ENCODE measurements at places on chromosomes 7 and 10.

DNA sequence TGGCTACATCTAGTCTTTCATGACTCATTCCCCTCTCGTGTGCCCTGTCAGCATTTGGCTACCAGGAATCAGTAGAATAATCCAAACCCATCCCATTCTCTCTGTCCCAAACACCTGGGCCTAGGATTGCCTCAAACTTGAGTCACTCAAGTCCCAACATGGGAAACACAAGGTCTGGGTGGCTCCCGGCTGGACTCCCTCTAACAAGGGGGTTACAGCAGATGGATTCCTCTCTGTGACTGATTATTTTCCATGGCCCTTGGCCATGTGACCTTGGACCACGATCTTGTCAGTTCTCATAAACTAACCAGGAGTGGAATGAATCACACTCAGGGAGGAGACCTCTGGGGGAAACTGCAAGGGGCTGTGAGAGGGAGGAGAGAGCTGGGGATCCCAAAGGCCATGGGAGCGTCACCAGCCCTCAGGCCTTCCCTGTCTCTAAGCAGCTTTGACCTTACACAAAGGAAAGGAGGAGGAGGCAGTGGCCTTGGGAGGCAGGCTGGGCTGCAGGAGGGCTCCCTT lies 533.1 kb downstream of the KCNMA1 start:
- no peak for DNase-seq

GRCh38 chr7:158805937-158806336 lies 23.4 kb downstream of the ESYT2 start:
- no peak for DNase-seq

DNA sequence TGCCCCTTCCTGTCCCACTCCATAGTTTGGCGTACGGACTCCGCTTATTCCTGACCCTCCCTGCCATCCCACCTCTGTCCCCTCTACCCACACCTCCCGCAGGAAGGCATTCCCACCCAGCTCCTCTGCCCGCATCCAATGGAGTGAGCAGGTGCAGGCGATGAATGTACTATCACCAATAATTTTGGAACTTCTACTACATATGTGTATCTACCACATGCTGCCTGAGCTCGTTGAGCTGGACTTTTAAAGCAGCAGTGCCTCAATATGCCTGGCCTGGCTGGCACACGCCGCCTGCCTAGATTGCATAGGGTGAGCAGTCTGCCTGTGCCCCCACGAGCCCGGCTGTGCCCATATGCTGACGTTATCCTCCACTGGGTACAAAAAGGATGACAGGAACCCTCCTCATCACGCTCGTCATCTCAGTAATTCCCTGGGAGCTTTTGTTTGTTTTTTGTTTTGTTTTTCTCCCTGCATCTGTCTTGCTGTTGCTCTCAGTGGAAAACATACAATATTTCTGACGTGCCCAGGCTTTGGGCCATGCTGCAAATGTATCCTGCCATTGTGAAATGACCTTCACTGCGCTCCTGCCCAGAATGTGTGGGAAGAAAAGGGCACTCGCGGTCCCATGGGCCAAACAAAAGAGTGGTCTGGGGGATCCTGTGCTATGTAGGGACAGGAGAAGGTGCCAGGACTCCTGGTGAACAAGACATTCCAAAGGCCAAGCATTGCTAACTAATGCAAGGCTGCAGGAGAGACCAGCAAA lies 302.8 kb downstream of the PTPRN2 start:
- DNase-seq: no peak

DNA sequence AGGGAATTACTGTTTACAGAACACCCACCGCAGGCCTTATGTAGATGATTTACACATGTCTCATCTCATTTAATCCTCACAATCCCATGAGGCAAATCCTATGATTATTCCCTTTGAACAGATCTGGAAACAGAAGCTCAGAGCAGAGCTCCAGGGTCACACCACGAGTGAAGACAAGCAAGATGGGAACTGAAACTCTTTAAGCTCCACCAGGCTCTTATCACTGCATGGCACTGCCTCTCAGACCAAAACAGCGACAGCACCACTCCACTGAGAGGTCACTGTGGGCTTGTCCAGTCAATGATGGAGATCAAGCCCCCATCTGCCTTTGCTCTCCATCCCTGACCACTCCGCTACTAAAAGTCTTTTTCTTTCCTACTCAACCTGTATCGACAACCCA lies 5.9 kb downstream of the GRID1 start:
- DNase-seq: no peak

DNA sequence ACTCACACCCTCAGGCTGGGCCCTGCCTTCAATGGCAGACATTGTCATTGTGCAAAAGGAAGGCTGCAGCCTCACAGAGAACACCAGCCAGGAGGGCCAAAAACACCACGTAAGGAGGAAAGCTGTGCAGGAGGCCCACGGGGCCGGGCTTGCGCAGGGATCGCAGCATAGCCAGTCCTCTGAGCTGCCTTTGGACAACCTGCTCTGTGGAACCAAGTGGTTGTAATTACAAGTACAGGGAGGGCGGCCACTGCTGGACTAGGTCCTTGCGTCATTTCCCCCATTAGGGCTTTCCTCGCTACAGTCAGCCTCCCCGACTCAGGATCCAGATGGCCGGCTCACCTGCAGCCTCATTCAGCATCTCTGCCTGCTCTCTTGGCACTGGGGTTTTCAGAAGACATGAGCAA lies 66.9 kb downstream of the FAM53B start:
- no peak for DNase-seq

GRCh38 chr10:116490028-116490662 lies 55.6 kb upstream of the PNLIP start:
- no peak for DNase-seq

DNA sequence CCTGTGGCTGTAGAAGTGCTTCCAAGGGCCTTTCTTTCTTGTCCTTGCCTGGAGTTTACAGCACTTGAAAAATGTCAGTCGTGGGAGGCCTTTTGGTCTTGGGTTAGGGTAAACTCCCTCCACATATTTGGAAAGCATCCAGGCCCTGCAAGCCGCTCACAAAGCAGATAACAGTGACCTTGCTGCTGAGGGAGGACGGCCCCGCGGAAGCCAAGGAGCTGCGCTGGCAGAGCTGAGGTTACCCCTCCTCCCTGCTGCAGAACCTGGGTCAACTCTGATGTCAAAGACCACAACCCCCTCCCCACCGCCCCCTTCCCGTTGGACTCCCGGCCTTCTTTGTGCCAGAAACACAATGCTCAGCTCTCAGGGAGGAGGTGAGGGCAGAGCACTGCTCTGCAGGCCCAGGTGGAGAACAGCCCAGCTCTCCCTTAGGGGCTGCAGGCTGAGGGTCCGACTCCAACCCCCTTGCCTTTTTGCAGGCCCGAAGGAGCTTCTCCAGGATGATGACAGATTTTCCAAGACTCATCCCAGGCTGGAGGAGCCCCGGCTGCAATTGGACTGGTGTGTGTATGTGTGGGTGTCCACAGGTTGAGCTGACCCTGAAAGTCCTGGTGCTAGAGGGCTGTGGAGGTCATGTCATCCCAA lies 957.6 kb upstream of the ZNF722 start:
- no peak for DNase-seq

GRCh38 chr7:42964849-42965805 lies 33.0 kb downstream of the MRPL32 start:
- no peak for DNase-seq

DNA sequence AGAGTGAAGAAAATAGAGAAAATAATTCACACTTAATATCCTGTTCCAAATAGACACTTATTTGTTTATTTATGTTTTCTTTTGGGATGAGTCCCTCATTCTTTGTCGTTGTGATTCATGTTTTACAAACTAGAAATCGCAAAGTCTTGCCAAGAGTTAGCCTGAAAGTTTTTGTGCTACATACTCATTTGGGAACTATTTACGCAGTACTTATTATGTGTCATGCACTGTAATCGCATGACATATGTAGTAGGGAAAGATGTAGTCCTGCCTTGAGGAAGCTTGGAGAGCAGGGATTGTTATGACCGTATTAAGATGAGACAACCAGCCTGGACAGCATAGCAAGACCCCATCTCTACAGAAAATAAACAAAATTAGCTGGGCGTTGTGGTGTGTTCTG lies 189.3 kb downstream of the ABCA13 start:
- DNase-seq: no peak

- no peak for DNase-seq
These were observed 2.0 kb downstream of the CLEC5A start for GRCh38 chr7:141944811-141945210.

DNA sequence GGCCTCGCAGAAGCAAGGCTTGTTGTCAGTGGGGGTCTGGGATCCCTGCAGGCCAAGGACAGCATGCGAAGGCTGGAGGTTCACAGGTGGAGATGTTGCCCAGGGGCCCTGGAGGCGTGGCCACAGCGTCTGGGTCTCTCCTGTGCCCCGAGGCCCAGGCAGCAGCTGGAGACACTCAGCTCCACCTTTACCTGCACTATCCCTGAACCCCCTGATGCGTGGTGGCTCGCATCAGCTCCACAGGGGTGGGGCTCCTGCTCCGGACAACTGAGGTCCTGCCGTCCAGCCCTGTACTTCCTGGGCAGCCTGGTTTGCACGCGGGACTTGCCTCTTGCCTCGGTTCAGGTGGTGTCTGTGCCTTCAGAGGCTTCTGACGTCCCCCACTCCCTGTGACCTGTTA lies 54.6 kb upstream of the ZNF32 start:
- DNase-seq: no peak

- DNase-seq: no peak
These were observed 3.9 kb downstream of the HPS6 start for GRCh38 chr10:102069071-102069470.

DNA sequence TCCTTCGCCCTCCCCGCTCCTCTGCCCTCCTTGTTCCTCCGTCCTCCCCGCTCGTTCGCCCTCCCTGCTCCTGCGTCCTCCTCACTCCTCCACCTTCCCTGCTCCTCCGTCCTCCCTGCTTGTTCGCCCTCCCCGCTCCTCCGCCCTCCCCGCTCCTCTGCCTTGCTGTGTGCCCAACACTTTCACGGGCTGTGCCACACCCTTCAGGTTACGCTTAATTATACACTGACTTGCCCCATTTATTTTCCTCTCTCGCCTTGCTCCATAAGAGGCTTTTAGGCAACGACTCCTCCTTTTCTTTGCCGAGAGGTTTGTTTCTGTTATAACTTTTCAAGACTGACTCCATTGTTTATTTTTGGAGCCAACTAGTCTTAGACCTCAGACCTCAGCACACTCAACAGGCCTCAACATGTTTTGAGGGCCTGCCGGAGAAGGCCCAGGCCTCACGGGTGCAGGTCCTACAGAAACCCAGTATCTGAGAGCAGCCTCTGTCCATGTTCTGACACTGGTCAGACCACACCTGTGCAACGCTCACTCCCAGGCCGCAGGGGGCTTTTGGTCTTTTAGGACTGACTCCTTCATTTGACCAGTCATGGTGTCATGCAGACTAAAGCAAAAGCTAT lies 18.2 kb upstream of the PRKAG2 start:
- no peak for DNase-seq

- DNase-seq: no peak
These were observed 18.9 kb downstream of the ATP6V1F start for GRCh38 chr7:128881458-128882125.

GRCh38 chr7:105585850-105586500 lies 4.7 kb upstream of the EFCAB10 start:
- no peak for DNase-seq

- no peak for DNase-seq
These were observed 2.6 kb upstream of the ASCC1 start for GRCh38 chr10:72218726-72219125.

- DNase-seq: no peak
These were observed 220.0 kb upstream of the DPP6 start for GRCh38 chr7:153832160-153832559.

DNA sequence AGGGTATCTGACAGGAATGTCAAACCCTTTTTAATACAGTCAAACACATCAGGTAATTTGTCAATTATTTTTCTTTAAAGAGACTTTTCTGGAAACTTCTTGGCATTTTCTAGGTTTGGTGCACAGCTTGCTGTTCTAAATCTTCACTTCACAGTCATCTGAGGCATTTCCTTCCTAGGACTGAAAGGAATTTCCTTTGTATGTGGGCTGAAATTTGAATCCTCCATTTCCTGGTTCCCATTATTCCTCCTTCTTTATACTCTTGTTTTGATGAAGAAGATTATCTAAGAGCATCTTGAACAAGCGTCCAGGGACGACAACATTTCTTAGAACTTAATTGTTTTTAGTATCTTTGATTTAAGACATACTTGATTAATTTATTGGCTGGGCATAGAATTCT lies 24.9 kb downstream of the CALD1 start:
- no peak for DNase-seq

GRCh38 chr7:26490640-26491624 lies 199.3 kb downstream of the SNX10 start:
- DNase-seq: no peak

- DNase-seq: no peak
These were observed 746 bp downstream of the ARL5B start for GRCh38 chr10:18659819-18660535.

DNA sequence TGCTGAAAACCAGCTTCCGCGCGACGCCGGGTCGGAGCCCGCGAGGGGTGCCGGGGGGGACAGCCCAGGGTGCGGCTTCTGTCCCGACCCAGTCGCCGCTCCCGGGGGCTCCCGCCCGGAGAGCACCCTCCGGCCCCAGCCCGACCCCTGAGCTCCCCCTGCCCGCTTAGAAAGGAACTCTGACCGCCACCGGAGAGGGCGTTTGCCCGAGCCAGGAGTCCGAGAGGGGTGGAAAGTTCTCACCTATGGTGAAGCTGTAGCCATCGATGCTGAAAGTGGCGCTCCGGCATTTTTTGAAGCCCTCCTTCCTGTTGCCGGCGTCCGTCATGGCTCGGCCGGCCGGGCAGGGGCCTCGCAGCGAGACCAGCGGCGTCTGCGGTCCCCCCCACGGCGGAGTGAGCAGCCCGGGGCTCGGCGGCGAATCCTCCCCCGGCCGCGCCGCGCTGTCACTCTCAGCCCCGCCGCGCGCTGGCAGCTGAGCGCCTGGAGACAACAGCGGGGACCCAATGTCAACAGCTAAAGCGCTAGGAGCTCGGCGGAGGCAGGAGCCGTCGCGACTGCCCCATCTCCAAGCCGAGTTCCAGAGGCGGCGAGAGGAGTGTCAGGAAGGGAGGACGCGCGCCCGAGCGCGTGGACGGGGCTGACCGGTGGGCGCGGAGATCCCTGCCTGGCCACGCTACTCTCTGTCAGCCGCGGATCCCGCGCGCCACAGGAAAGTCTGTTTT lies 191.6 kb downstream of the LSM5 start:
- DNase-seq: no peak

DNA sequence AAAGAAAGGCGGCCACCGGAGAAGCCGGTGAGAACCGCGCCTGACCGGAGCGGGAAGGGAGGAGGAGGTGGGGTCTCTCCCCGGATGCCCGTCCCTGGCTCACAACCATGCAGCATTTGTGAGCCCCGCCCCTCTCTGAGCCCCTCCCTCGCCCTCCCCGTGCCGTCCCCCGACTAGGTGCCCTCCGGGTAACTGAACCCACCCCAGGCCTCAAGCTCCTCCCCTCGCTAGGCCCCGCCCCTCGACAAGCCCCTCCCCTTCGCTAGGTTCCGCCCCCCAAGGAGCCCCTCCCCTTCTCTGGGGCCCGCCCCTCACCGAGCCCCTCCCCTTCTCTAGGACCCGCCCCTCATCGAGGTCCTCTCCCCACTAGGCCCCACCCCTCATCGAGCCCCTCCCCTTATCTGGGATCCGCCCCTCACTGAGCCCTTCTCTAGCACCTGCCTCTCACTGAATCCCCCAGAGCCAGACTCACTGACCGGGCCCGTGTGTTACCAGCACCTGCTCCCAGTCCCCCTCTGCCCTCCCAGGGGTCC lies 42.2 kb upstream of the HSPB1 start:
- no peak for DNase-seq

GRCh38 chr7:15921576-15921975 lies 235.1 kb upstream of the MEOX2 start:
- no peak for DNase-seq

GRCh38 chr7:73681031-73681430 lies 2.2 kb downstream of the DNAJC30 start:
- no peak for DNase-seq
